Naive thymus-derived CD4-positive, alpha-beta T cell (primary cell): ENCODE measurements at places on chromosomes 11 and 22. TPM values are rescaled to one million over a fixed set of nuclear protein-coding genes. Genes with fewer than 3 reads are reported as not detected.

Gene OR4A47
- not detected for total RNA-seq

Gene HEPACAM
- not detected for total RNA-seq

Gene RTN4RL2
- total RNA-seq = 0.13 and 0.27 TPM in 2 replicates

- DNase-seq = no peak
Observed at GRCh38 chr11:19559746-19560145, 152.9 kb upstream of the NAV2 start.

GRCh38 chr22:25728071-25728470 is 13.9 kb upstream of the MYO18B start:
- no peak for DNase-seq

- peak; percentile 82 for DNase-seq
Observed at GRCh38 chr11:118198370-118198769, 21.9 kb upstream of the SCN2B start.

GRCh38 chr11:9103542-9104276 is 12.3 kb upstream of the SCUBE2 start:
- no peak for DNase-seq

- DNase-seq = peak; percentile 63
Observed at GRCh38 chr11:64859542-64860414, 15.3 kb upstream of the CDC42BPG start.

DNA sequence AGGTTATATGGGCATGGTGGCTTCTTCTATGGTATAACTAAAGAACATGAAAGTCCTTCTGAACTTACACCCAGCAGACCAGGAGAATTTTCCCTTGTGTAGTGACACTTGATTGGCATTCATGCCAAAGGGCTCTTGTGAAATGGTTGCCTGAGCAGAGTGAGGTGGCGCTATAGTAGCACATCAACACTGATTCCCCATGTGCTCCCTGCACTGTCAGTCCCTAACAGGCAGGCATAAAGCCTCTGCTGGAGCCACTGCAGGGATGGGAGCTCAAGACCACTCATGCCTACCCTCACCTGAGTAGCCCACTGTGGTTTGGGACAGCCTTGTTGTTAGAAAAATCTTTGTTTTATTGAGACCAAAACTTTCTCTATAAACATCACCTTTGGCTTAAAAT is 92.6 kb upstream of the LIN7C start:
- DNase-seq = no peak
